Left ventricle myocardium inferior (tissue), 1 donor: ENCODE measurements at places on chromosomes 6 and 20.

- DNase-seq: no peak
Observed at GRCh38 chr6:36067374-36068011, 39.9 kb downstream of the MAPK14 start.

GRCh38 chr20:15415908-15416307, 1078.5 kb upstream of the FLRT3 start:
- no peak for DNase-seq

- peak; percentile 17 for DNase-seq
Observed at GRCh38 chr6:113855500-113856374, 1.4 kb upstream of the MARCKS start.

- DNase-seq: peak; percentile 44
Observed at GRCh38 chr6:101832371-101832770, 438.9 kb downstream of the GRIK2 start.

- no peak for DNase-seq
Observed at GRCh38 chr20:23651117-23651516, 13.4 kb upstream of the CST3 start.

DNA sequence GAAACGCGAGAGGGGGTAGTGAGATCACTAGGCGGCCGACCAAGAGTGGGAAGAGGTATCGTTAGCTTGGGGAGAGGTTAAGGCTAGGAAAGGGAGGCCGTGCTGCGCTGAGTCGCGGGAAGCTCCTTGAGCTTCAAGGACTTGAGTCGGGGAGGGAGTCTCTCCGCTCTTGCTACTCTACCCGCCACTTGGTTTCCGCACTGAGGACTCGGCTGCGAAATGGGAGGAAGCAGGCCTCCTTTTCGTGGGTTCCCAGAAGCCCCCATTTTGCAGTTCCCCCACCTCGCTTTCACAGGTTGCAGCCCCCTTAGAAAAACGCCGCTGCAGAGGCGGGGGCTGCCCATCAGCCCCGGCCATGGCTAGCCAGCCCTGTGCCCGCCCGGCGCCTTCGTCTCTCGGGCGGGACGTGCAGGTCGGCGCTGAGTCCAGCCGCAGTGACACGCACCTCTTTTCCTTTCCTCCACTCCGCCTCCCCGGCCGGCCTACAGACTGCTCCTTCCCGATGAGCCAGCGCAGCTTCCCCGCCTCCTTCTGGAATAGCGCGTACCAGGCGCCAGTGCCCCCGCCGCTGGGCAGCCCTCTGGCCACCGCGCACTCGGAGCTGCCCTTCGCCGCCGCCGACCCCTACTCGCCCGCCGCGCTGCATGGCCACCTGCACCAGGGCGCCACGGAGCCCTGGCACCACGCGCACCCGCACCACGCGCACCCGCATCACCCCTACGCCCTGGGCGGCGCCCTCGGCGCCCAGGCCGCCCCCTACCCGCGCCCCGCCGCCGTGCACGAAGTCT, 4.9 kb downstream of the VGLL2 start:
- no peak for DNase-seq

DNA sequence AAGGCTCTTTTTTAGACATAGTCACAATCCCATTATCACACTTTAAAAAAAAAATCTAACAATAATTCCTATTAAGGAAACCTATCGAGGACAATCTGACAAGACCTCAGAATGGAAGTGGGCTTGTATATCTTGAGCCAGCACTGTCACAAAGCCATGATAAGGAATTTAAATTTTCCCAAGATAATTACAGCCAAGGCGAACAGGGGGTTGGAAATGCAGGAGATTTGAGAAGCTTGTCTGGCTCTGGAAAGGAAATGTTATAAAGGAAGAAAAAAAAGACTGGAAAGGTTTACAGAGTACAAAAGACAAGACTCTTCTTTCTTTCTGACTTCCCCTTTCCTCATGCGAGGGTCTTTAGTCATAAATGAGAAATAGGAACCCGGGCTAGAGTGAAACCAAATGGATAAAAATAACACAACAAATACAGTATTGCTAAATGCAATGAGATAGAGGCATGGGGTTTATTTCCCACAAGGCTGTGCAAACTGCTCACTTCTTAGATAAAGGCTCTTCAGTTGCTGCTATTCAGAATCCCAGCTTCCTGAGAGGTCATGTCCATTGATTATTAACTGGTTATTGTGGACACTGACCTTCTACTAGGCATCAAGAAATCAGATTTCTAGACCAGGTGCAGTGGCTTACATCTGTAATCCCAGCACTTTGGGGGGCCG, 13.4 kb upstream of the GHRH start:
- no peak for DNase-seq

GRCh38 chr6:118705544-118706491, 54.4 kb upstream of the CEP85L start:
- no peak for DNase-seq

- no peak for DNase-seq
Observed at GRCh38 chr20:44008806-44009678, 94.4 kb downstream of the TOX2 start.

GRCh38 chr6:56222499-56222898, 24.9 kb downstream of the COL21A1 start:
- DNase-seq: no peak

- DNase-seq: no peak
Observed at GRCh38 chr6:139446768-139447655, 72.6 kb upstream of the CITED2 start.

DNA sequence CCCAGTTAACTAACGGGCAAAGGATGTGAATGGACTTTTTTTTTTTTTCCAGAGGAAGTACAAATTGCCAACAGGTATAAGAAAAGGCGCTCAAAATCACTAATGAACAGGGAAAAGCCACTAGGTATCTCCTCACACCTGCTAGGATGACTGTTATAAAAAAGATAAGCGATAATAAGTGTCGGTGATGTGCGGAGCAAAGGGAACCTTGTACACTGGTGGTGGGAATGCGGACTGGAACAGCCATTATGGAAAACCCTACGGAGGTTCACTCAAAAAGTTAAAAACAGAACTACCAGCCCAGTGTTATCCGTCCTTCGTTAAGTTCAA, 787 bp upstream of the RAB32 start:
- no peak for DNase-seq

DNA sequence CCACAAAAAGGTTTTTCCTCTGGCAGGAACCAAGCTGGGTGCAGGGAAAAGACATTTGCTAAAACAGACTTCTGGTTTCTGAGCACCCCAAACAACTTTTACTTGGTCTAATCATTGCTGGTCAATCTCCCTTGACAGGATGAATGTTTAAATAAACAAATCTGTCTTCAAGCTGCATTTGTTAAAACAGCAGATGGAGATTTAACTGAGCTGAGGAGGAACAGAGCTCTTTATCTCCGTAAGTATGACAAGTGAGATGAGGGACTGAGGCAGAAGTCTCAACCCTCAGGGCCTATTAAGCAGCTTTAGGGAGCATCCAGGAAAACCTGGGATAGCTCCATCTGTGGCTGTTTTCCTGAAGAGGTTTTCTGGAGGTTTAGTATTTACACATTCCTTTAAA, 40.6 kb downstream of the NINL start:
- no peak for DNase-seq

- DNase-seq: no peak
Observed at GRCh38 chr6:23511817-23512216, 614.2 kb upstream of the NRSN1 start.

DNA sequence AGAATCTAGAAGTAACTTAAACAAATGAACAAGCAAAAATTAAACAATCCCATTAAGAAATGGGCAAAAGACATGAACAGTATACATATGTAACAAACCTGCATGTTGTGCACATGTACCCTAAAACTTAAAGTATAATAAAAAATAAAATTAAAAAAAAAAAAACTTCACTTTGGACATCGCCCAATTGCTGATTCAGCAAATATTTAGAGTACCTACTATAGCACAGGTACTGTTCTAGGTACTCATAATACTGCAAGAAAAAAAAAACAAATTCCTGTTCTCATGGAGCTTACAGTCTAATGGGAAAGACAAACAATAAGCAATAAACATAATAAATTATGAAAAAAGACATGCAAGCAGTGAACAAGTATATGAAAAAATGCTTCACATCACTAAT, 501.5 kb upstream of the HS3ST5 start:
- DNase-seq: no peak

DNA sequence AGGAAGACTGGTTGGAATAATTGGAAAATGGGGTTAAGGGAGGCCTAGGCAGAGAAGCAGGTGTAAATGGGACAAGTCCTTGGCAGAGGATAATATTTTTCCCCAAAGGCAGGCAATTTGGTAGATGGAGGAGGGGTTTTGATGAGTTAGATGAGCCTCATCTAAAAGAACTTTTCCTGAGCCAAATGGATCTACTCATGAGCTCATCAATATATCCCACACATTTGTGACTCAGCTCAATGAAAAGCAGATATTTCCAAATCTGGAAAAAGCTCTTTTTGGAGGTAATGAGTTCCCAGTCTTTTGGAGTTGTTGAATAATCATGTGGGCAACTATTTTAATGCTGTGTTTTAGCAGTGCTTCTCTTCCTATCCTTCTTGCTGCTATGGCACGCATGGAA, 685.5 kb upstream of the CITED2 start:
- DNase-seq: no peak

DNA sequence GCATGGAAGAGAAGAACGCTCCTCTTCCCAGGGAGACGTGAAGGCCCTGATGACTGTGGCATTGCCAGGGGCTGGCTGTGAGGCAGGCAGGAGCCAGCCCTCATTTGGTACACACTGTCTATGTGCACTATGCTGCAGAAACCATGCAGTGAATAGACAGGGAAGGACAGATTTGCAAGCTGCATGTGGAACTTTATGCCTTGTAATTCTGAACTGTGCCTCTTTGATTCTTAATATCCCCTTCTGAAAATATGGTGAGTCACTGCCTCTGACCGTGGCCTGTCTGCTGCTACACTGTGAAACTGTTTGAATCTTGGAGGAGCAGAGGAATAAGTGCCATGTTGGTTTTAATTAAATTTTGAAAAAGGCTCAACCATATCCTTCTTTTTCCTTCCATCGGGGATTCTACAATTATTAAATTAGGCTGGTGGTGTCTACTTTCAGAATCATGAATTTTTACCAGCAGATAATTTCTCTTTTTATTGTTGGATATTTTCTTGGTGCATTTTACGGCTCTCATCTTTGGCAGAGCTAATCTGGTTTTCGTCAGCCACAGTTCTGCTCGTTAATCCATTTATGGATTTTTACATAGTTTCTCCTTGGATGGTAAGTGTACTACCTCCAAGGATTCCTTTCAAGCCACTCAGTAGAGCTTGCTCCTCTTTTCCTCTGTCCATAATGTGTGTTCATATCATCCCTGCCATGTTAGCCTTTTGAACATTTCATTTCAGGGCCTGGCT, 301.0 kb upstream of the SLC35B3 start:
- DNase-seq: no peak

GRCh38 chr6:21731411-21732031, 138.0 kb downstream of the SOX4 start:
- no peak for DNase-seq

DNA sequence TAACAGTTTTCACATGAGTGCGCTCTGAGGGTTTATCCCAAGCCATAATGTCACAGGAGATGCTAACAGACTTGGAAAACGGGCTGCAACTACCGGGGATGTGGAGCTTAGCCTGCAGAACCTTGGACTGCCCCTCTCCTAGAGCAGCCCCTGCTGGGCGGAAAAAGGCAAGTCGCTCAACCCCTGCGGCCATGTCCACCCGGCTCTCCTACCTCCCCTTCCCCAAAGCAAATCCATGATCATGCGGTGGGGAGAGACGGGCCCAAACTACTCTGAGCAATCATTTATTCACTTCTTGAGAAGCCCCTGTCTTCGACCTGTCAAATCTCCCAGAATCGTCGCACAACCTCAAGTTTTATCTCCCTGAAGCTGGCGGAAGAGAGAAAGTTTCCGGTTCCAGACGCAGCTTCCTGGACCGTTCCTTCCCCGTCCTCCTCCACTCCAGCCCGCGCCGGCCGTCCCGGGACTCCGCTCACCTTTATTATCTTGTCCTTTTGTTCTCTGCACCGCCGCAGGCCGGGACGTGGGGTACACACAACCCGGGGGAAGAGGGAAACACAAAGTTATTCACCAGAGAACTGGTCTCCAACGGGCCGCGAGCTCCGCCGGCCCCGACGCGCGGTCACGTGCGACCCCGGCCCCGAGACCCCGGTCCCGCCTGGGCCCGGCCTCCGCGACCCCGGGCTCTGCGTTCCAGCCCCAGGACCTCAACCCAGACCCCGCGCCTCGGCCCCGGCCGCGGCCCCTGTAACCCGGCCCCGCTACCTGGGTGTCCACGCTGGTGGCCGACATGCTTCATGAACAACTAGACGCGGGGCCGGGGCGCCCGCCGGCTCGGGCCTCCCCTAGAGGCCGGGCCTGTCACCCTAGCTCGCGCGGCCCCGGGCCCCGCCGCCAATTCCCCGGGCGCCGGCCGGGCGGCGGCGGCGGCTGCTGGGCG, 560 bp downstream of the YTHDF1 start:
- DNase-seq: no peak

- DNase-seq: no peak
Observed at GRCh38 chr20:48238326-48238725, 453.0 kb upstream of the SULF2 start.

GRCh38 chr6:121748376-121748775, 312.9 kb downstream of the GJA1 start:
- DNase-seq: no peak

- no peak for DNase-seq
Observed at GRCh38 chr20:60294632-60295031, 336.4 kb downstream of the CDH26 start.
